ENCODE measurements at places on chromosomes 1 and 21.
A peak's percentile ranks its signal among the peaks of the same experiment; 100 is the strongest.

DNA sequence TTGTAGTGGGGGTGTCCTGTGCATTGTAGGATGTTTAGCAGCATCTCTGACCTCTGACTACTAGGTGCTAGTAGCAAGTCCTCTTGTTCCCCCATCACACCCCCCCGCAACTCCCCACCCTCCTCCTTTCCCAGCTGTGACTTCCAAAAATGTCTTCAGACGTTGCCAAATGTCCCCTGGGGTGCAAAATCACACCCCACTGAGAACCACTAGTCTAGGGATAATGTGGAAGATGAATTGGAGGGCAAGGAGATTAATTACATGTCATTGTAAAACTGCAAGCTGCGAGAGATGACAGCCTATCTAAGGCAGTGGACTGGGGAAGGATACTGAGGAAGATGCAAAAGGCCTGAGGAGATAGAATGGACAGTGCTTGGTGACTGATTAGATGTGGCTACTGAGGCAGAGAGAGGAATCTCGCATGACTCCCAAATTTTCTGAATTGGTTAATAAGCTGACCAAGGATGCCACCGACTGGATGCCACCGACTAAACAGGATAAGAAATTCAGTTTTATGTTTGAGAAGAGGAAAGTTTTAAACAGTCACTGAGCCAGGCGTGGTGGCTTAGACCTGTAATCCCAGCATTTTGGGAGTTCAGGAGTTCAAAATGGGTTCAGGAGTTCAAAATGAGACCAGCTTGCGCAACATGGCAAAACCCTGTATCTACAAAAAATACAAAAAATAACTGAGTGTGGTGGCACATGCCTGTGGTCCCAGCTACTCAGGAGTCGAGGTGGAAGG lies 3.1 kb upstream of the JAK1 start:
- DNase-seq: no peak

DNA sequence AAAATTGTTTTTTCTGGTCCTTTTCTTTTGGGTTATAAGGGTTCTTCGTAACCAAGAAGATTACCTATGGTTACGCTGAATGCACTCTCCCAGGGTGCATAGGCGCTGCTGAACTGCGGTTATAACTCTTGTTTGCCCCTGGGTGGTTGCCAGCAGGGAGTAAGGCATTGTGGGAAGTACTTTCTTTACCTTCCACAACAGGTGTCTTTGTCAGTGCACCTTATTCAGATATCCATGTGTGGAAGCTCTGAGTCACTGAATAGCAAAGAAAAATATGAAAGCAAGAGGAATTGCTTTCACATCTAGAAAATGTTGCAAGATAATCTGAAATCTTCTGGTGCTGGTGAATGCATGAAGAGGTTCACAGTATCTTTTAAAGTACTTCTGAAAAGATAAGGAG lies 124.4 kb upstream of the CACYBP start:
- DNase-seq: no peak

DNA sequence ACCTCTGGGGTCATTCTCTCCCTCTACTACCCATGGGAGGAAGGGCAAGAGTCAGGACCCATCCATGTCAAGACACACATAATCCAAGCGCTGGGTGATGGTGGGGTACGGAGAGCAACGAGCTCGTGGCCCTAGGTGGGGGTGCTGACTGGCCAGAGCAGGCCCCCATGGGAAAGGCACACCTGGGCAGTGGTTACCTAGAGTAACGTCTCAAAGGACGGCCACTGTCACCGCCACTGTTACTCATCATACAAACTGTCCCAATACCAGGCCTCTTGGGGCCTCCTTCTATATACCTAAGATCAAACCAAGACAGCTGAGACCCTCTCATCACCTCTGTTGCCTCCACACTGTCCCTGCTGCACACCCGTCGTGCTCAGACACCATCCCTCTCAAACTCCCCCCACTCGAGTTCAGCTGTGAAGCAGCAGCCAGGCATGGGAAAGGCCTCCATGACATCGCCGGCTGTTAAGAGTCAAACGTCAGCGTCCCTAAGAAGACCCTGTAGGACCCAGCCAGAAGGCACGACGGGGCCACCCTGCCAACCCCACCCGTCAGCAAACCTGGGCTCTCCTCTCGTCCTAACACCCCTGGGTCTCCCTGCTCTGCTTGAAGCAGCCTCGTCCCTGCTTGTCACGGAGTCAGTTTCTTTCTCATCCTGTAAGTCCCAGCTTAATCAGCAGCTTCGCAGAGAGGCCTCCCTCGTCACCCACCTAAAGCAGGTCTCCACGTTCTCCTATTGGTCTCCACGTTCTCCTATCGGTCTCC lies 15.3 kb downstream of the NPHP4 start:
- no peak for DNase-seq

DNA sequence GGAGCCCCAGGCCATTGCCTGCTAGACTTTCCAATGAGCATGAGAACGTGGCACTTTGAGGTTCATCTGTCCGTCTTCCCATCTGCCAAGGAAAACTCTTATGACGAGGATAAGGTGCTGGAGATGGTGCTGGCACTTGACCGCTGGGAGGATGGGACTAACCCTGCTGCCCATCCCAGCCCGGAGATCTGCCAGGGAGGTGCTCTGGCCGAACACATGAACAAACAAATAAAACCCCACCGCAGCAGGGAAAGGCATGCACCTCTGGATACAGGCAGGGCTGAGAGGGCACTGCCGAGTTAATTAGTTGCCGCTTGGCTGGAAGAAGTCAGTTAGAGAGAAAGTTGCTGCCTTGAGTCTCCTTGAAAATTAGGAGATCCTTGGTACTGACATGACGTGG lies 308.4 kb downstream of the AJAP1 start:
- no peak for DNase-seq

DNA sequence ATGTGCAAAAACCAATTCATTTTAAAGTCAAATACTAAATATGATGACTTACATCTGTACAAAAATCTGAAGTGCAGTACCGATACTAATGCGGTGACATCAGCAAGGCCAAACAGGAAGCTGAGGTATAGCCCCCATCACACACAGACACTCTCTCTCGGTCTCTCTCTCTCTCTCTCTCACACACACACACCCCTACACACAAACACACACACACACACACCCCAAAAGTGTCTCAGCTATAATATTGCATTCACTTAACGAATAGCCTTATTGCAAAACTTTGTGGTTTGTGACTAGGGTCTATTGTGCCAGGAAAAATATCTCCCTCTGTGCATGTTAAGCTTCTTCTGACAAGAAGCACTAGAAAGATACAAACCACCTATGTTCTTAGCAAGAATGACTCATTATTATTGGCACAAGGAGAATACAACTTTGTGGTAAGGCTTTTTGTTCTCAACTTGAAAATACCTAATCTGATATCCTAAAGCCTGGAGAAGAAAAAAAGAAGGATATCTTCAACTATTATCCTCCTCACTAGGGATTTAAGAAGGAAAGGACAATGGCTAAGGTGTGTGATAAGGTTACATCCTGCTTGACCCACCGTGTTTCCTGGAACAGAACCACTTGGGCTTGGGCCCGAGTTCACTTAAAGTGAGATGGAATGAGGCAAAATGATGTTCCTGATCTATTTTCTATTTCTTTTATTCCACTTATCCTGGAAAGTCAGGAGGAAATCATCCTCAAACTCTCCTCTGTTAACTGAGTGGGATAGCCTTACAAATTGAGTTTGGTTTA lies 107.1 kb downstream of the NIBAN1 start:
- peak; percentile 39 for DNase-seq

DNA sequence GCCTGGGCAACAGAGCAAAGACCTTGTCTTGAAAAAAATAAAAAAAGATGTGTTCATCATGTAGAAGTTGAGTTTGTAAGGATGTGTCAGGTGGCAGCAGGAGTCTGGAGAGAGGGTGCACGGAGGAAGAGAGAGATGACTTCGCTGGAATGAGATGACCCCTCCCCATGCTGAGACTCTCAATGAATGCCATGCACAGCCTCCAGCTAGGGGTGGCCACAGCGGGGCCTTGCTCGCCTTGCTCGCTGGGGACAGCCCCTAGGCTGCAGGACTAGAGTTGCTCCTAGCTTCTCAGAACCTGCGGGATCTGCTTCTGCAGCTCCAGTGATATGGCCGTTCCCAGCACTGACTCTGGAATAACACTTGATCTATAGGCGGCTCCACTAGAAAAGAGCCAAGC lies 6.6 kb upstream of the C2CD2 start:
- DNase-seq: no peak

Data from activated naive CD8-positive, alpha-beta T cell treated with anti-CD3 and anti-CD28 coated beads, Interleukin-2, amount 10 ng/mL, durations not matched to agents 7 days and 5 days (primary cell).